ENCODE measurements at places on chromosomes 13 and 19.

- no peak for DNase-seq
Measured at GRCh38 chr19:36152352-36153091, at the start of gene COX7A1. COX7A1 (minus strand) TSS chr19:36152447; CDS start chr19:36152407, 40 bp downstream.

GRCh38 chr13:30105381-30105780, 202.0 kb downstream of the KATNAL1 start:
- no peak for DNase-seq

DNA sequence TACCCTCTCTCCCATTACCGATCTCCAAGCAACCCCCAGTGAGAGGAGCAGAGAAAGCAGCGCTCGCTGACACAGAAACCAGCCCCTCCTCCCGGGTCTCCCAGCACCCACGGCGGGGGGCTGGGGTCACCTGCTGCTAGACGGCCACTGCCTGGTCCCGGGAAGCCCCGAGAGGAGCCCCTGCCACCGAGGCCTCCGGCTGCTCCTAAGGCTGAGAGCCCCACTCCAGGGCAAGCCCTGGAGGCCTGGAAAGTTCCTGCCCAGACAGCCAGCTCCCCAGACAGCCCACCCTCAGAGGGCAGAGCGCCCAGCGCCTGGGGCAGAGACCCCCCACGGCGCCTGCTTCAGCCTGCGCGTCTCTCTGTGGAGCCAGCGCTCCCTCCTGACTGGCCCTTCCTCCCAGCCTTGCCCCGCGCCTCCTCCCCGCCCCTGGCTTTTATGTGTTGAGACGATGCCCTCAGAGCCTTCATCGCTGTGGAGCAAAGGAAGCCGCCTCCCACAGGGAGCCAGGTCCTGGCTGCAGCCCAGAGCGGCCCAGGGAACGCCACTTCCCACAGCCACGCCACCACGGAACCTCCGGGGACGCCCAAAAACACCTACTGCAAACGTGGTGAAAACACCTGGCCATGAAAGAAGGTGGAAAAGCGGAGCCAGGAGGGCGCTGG, 51.1 kb downstream of the MLLT1 start:
- no peak for DNase-seq

DNA sequence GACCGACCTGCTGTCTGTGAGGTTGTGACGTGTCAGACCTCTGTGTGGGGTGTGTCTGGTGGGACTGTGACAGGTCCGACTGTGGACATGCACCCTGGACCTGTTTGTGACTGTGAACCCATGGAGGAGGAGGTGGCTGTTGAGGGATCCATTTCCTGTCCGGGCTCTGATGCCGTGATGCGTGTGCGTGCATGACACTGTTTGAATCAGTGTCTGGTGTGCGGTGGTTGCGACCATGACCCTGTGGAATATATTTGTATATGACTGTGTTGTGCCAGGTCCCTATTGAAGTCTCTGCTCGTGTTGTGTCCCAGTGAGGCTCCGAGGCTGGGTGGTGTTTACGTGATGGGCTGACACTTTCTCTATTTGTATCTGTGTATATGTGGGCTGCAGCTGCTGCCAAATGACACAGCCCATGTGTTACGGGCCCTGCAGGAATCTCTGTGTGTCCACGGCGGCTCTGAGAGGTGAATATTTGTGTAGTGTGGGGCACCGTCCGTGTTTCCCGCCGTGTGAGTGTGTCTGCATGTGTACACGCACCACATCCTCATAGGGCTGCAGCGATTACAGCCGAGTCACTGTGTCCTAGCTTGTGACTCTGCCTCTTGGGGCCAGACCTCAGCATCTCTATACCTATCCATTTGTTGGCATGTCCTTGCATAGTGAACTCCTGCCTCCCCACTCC, 18.3 kb downstream of the CCDC97 start:
- DNase-seq: no peak

DNA sequence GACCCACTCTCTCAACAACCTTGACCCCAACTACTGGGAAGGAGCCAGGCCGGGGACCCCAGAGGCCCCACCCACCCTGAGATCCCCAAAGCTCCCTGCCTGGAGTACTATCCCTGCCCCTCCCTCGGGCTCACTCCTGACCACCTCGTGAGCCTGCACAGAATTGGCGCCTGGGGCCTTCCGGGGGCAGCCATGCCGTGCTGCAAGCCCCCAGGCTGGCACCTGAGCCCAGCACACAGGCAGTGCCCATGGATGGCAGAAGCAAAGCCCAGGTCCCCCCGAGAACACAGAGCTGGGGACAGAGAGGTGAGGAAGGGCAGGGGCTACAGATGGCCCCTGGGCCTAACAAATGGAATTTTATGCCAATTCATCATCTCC, 13.9 kb downstream of the LSM4 start:
- DNase-seq: no peak

GRCh38 chr13:22176968-22177520, 506.2 kb downstream of the FGF9 start:
- DNase-seq: no peak

DNA sequence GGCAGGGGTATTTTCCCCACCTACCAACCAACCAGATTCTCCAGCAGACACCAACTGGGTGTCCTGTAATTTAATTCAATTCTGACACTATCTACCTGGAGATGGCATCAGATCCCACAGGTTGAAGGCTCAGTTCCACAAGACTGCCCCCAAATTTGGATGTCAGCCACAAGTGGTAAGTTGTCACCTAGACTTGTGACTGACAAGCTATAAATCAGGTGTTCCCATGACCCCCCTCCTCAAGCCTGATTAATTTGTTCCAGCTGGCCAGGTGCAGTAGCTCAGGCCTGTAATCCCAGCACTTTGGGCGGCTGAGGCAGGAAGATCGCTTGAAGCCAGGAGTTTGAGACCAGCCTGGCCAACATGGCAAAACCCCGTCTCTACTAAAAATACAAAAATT, 10.6 kb upstream of the HAUS5 start:
- DNase-seq: no peak

GRCh38 chr19:35868172-35868822, at the start of gene APLP1:
APLP1 (plus strand) TSS chr19:35868574; CDS start chr19:35868637, 63 bp downstream.
- DNase-seq: peak; percentile 2

Data from Kasumi-1 (cell line).